ENCODE measurements at places on chromosomes 2 and 18.

- no peak for DNase-seq
Measured at GRCh38 chr18:8839281-8839680, 133.9 kb downstream of the MTCL1 start.

DNA sequence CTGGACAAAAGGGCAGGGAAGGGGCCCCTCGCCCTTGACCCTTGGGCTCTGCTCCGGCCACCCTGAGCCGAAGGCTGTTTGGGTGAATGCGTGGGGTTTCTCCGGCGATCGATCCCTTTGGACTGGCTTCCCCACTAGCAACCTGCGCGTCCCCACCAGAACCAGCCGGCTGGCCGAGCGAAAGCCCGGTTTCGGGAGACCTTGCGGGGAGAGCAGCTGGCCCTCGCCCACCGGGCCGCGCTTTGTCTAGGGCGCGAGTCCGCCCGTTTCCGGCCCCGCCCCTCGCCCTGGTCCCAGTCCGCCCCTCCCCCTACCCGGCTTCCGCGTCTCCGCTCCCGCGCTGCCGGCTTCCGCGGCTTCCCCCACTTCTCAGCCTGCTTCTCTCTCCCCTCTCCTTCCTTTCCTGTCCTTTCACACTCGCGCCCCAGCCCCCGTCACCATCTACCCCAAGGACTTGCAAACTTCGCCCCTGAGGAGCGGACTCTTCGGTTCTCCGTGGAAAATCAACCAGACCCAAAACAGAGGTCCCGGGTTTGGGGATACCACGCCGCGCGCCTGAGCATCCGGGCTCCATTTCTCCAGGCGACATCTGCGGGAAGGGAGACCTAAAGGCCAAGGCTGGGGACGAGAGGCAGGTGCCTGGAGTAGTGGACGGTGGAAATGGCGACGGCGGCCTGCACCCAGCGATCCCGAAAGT lies 48.0 kb upstream of the ATP6V1B1 start:
- DNase-seq: peak; percentile 33

DNA sequence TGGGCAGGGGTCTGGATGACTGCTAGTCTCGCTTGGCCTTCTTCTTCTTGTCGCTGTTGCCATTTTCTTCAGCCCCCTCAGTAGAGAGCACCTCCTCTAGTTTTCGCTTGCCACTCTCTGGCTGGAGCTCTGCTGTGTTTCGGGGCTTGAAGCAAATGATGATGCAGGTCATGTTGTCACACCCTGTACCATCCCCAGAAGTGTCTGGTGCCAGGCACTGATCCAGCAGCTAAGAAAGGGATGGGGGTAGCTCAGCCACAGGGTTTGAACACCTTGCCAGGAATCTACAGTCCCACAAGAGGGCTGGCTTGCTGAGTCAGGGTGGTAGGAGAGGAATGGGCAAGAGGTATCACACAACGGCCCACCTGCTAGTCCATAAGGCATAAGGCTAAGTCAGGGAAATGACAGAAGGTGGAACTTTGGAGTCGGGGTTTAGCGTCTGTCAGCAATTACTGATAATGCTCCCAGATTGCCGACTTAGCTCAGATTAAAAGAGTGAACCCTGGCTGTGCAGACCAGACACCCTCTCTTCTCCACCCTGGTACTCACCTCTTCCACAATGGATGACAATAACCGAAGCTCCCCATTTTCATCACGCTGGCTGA lies 1.1 kb upstream of the ZNF513 start:
- DNase-seq: no peak

DNA sequence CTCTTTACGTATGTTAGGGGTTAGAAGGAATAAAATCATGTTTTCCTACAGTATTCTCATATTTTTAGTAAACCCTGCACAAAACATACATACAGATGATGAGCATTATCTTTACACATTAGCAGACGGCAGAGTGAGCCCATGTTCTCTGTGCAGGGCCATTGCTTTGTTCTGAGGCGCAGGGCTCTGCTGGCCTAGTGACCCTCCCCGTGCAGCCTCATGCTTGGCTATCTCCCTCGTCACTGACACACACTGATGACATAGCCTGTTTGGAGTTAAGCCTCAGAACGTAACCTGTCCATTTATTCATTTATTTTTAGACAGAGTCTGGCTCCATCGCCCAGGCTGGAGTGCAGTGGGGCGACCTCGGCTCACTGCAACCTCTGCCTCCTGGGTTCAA lies 115.9 kb upstream of the FOSL2 start:
- DNase-seq: no peak

- no peak for DNase-seq
Measured at GRCh38 chr2:108388045-108388444, 10.3 kb downstream of the SULT1C4 start.

DNA sequence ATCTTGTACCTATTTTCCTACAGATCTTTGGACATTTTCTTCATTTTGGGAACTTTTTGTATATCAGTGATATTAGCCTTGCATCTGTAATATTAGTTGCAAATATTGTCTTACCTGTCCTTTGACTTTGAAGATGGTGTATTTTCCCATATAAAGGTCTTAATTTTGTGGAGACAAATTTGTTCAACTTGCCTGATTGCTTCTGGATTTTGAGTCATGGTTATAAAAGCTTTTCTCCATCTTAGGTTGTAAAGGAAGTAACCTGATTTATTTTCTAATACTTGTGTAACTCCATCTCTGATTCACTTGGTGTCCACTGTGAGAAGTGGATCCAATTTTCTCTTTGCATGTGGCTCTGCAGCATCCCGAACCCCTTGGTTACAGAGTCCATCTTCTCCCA lies 97.7 kb upstream of the OTOS start:
- no peak for DNase-seq

DNA sequence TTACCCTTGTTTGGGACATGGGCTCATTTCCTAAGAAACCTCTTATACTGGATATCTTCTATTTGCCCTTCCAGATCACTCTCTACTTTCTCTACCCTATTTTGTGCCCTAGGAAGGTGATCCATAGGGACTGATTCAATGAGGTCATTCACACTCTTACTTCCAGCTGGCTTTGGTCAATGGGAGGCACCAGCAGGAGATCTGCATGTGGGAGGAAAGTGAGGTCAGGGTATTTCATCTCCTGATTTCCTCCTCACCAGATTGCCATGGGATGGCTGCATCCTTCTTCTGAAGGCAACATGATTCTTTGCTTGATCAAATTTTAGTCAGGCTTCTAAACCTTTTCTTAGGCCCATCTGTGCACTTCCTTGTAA lies 15.2 kb downstream of the M1AP start:
- DNase-seq: no peak

DNA sequence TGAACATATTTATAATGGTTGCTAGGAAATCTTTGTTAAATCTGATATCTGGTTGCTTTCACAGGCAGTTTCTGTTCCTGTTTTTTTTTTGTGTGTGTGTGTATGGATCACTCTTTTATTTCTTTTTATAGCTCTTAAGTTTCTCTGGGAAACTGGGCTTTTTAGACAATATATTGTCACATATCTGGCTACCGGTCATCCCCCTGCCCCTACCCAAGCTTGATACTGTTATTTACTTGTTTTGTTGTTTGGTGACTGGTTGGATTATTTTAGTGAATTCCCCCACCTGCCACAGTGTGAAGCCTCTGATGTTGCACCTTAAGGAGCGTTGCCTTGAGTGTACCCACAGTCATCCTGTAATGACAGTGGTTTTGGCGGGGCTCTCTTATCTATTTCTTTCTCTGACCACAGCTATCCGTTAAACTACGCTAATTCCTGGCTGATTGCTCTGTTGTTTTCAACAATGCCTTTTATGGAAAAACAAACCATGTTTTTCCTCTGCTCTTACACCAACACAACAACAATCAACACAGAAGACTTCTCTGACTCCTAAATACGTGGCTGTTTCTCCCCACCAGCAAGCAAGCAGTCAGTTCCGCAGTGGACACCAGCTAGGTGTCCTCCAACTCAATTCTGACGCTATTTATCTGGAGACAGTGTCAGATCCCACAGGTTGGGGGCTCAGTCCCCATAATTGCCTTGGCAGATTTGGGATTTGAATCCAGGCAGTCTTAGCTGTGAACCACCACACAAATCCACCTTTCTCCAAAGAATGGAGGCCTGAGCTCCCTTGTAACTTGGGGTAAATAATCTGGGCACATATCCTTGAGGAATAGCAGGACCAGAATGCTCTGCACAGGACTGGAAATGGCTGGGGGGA lies 10.9 kb downstream of the GNLY start:
- DNase-seq: no peak

GRCh38 chr2:127523269-127523939 lies 2.9 kb downstream of the IWS1 start:
- DNase-seq: no peak

DNA sequence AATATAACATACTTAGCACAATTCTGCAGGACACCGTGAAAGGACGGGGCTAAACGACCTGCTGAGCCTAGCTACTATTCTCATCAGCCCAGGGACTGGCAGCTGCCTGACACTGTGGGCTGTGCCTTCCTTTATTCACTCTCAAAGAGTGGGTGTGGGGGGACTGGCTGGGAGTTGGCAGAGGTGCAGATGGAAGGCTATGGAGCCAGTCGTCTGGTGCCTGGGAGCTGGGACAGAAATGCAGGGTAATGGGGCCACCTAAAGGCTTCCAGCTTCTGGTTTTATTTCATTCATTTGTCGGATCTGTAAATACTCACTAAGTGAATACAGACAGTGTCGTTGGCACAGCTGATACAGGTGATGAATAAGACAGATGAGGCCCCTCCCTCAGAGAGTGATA lies 56.0 kb upstream of the NFU1 start:
- DNase-seq: no peak

DNA sequence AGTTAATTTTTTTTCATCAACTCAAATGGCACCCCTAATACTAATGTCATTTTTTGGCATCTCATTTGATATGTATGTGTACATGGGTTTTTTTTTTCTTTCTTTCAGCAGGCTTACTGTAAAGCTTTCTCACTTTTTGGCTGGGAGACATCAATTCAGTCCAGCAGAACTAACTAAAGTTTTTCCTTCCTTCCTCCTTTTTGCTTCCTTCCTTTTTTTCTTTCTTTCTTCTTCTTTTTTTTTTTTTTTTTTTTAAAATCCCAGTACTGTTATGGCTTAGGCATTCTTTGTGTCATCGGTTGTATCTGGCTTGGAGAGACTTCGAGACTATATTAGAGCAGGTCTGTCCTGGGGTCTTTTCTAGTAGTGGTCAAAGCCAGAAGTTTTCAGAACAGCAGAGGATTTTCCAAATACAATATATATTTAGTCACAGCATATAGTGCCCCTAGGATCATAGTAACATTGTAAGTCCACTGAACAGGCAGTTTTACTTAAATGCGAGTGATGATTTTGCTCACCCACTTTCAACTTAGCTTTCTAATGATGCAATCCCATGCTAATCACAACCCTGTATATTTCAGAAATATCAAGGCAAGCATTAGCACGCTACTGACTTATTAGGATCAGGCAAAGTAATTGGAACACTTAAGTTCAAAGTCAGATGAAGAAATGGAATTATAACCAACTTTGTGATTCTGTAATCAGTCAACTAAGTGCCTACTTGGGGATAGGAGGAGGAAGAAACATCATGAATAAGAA lies 4.0 kb downstream of the KLHL29 start:
- no peak for DNase-seq

- DNase-seq: no peak
Measured at GRCh38 chr2:152393377-152393776, 58.4 kb downstream of the FMNL2 start.
